ENCODE measurements at places on chromosomes 4 and X. TPM values are rescaled to one million over a fixed set of nuclear protein-coding genes. Genes with fewer than 3 reads are reported as not detected.

The ADAMTS3 gene
- 1.6 TPM for total RNA-seq

The SOWAHB gene
- total RNA-seq, result not detected

The CD38 gene
- not detected for total RNA-seq

The IRS4 gene
- not detected for total RNA-seq

The DCAF8L2 gene
- not detected for total RNA-seq

The OTC gene
- total RNA-seq, result not detected

The XAGE1B gene
- not detected for total RNA-seq

The RBMX gene
- total RNA-seq, result 116 TPM

The PASD1 gene
- not detected for total RNA-seq

The JCHAIN gene
- 1.1 TPM for total RNA-seq

The EDA gene
- 0.35 TPM for total RNA-seq

The PPP4R3C gene
- not detected for total RNA-seq

The RASL11B gene
- 0.35 TPM for total RNA-seq

The GPM6B gene
- 0.38 TPM for total RNA-seq

The CHRNA9 gene
- total RNA-seq, result not detected

The FREM3 gene
- total RNA-seq, result not detected

The TEC gene
- 0.94 TPM for total RNA-seq

The OPRPN gene
- total RNA-seq, result not detected

The SPARCL1 gene
- total RNA-seq, result 0.70 TPM

Measured in smooth muscle cell of the coronary artery (primary cell).